ENCODE measurements at places on chromosomes 4 and X. TPM values are rescaled to one million over a fixed set of nuclear protein-coding genes. Genes with fewer than 3 reads are reported as not detected.

DNA sequence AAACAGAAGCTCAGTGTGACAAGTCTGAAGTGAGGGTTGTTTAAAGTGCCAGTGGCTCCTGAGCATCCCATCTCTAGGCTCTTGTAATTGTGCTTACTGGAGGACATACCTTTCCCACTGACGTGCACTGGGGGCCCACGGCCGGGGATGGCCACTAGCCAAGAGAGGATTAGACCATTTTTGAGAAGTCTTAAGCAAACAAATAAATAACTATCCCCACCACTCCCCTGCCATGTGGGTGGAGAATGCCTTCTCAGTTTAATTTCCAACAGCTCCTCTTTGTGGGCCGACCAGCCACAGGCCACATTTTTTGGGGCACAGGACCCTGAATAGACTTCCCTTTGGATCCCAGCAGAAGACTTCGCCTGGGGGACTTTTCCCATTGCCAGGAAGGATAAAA, 125.0 kb upstream of the MSX1 start:
- DNase-seq = no peak

- no peak for DNase-seq
Measured at GRCh38 chr4:114684462-114684861, 85.9 kb downstream of the UGT8 start.

The PPEF2 gene
- total RNA-seq = not detected

- DNase-seq = no peak
Measured at GRCh38 chr4:6869944-6870343, 39.7 kb upstream of the TBC1D14 start.

DNA sequence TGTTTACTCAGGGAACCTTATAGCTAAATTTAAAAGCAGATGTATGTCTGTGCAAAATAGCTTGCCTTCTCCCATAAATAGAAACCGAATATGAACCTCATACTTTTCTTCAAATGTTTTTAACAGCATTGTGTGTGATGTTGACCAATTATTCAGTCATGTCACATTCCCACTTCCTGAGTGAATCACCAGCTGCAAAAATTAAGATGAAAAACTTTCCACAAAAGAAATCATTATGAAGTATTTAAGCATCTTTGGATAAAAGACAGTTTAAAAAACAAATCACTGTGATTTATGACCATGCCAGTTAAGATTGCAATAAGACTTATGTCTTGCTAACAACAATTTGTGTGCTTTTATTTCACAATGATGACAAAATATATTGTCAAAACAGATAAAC, 220.1 kb downstream of the PDGFC start:
- DNase-seq = no peak

DNA sequence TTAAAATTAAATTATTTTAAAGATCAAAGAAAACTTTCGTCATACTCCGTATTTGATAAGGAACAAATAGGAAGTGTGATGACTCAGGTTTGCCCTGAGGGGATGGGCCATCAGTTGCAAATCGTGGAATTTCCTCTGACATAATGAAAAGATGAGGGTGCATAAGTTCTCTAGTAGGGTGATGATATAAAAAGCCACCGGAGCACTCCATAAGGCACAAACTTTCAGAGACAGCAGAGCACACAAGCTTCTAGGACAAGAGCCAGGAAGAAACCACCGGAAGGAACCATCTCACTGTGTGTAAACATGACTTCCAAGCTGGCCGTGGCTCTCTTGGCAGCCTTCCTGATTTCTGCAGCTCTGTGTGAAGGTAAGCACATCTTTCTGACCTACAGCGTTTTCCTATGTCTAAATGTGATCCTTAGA, at the start of gene CXCL8:
Gene CXCL8, plus strand, starts transcription at position 217 of the 426 bp plus-strand sequence. Its CDS starts 90 bp downstream, at position 307.
- DNase-seq = no peak

- DNase-seq = no peak
Measured at GRCh38 chrX:120304256-120304655, 7.0 kb downstream of the TMEM255A start.

The DMRTC1 gene
- 0.38 TPM for total RNA-seq

GRCh38 chrX:123140904-123141303, 43.2 kb upstream of the GRIA3 start:
- DNase-seq = no peak

DNA sequence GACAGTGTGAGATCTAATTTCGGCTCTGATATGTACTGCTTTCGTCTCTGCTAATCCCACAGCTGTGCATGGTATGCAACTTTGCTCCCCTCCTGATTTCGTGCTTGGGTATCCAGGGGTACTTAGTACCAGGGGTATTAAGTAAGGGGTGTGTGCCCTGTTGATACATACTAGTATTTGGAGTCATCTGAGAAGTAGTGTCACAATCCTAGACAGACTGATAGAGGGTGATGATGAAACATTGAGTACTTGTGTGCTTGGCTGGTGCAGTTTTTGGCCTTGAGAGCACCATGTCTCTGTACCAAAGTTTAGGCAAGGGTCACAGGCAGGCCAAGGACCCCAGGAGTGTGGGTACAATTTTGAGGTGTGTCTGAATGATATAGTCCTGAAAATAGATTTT, 10.9 kb downstream of the GPAT3 start:
- DNase-seq = no peak

- no peak for DNase-seq
Measured at GRCh38 chrX:132532097-132532496, 43.3 kb upstream of the MBNL3 start.

The ZC4H2 gene
- 18.1 TPM for total RNA-seq

DNA sequence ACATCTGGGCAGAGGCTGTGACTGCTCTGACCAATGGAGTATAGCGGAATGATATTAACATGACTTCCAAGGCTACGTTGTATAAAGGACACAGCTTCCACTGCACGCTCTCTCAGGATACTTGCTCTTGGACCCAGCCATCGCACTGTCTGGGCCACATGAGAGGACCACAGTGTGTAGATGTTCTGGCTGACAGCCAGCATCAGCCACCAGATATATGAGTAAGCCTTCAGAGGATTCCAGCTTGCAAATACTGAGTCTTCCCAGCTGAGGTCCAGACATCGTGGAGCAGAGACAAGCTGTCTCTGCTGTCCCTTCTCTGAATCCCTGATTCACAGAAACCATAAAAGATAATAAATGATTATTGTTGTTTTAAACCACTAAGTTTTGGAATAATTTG, 146.8 kb upstream of the USP9X start:
- no peak for DNase-seq

The KIT gene
- 49.1 TPM for total RNA-seq

GRCh38 chrX:131577413-131577812, 33.5 kb downstream of the OR13H1 start:
- DNase-seq = no peak

- DNase-seq = no peak
Measured at GRCh38 chr4:109754093-109754857, 24.4 kb upstream of the PLA2G12A start.

The RPA4 gene
- 1.9 TPM for total RNA-seq

GRCh38 chr4:142818031-142818430, 28.1 kb downstream of the INPP4B start:
- no peak for DNase-seq

The TXLNG gene
- 6.6 TPM for total RNA-seq

The DTHD1 gene
- total RNA-seq = not detected

- DNase-seq = no peak
Measured at GRCh38 chrX:108417257-108417656, 21.0 kb downstream of the COL4A6 start.

The PACRGL gene
- 9.2 TPM for total RNA-seq

GRCh38 chr4:188554413-188554812, 415.2 kb downstream of the TRIML1 start:
- no peak for DNase-seq

GRCh38 chrX:135194684-135195083, 23.5 kb upstream of the CT55 start:
- DNase-seq = no peak

DNA sequence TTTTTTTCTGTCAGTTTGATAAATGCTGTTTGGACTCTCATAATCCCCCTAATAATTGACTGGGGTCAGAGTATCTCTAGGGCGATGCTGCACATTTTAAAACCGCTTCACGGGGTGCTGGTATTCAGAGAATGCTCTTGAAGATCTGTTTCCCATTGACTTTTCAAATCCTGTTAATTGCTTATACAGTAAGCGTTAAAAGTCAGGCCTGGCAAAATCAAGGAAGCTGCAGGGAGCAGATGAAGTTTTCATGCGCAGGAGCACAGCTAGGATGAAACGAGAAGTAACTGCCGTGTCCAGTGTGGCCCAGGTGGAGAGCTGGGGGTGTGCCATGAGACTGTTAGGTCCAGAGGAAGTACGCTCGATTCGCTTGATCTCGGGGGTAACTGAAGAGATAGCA, 312.9 kb downstream of the TRIML1 start:
- no peak for DNase-seq

DNA sequence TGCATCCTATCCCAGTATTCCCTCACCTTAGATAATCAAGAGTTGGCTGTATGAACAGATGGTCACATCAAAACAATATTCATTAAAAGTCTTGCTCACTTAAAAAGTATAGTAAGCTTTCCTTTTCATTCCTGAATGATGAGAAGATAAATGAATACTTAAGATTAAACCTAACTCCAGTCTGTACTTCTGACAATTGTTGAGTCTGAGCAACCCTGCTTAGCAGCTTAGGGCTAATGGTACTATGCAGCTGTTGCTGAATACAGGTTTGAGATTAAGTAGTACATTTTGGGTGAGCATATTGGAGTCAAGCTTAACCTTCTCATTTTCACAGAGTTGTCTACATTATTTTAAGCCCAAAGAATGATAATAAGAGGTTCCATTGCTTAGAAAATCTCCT, 121.7 kb upstream of the ETNPPL start:
- DNase-seq = no peak

The RASL11B gene
- 0.64 TPM for total RNA-seq

The TCP11X2 gene
- 2.0 TPM for total RNA-seq

- DNase-seq = no peak
Measured at GRCh38 chr4:47071901-47072341, 40.6 kb downstream of the GABRB1 start.

- DNase-seq = no peak
Measured at GRCh38 chr4:105624530-105624929, 72.1 kb downstream of the ARHGEF38 start.

GRCh38 chrX:109863811-109864210, 130.8 kb upstream of the ACSL4 start:
- DNase-seq = no peak

The NMU gene
- 6.3 TPM for total RNA-seq

DNA sequence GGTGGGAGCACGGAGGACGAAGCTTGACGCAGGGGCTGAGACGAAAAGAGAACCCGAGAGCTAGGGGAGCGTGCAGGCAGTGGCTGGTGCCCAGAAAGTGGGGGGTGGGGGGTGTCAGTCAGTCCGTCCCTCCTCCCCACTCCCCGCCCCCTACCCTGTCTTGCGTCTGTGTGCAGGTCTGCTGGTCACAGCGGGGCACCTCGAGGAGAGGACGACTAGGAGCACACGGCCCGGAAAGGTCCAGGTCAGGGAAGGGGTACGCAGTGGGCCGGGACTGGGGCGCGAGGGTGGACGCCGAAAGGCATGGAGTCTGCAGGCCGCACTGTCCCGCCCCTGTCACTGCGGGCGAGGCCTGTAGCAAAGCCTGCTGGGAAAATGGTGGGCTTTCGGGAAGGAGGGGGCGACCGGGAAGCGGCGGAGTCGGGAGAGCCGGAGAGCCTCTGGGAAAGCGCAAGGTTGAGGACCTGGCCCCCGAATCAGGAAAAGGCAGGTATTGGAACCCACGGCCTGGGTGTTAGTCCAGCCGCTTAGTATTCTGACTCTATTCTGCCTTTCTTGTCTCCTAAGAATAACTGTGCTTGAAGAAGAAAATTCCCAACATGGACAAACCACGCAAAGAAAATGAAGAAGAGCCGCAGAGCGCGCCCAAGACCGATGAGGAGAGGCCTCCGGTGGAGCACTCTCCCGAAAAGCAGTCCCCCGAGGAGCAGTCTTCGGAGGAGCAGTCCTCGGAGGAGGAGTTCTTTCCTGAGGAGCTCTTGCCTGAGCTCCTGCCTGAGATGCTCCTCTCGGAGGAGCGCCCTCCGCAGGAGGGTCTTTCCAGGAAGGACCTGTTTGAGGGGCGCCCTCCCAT, 769 bp downstream of the TCEAL1 start:
- peak; percentile 57 for DNase-seq

DNA sequence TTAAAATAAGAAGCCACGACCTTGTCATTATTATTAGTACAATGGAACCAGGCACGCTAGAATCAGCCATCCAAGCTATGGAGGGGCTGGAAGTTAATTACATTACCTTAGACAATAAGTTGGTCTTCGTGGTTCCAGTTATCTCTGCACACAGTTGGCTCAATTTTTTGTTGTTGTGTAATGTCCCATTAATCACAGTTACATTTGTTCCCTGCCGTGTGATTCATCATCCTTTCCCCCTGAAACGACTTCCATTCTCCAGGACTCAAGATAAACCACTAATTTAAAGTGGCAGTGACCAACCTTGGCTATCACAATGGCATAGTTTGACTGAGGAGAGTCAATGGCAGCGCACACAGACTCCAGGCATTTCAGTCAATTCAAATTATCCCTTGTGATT, 905.0 kb downstream of the RAB28 start:
- DNase-seq = no peak

DNA sequence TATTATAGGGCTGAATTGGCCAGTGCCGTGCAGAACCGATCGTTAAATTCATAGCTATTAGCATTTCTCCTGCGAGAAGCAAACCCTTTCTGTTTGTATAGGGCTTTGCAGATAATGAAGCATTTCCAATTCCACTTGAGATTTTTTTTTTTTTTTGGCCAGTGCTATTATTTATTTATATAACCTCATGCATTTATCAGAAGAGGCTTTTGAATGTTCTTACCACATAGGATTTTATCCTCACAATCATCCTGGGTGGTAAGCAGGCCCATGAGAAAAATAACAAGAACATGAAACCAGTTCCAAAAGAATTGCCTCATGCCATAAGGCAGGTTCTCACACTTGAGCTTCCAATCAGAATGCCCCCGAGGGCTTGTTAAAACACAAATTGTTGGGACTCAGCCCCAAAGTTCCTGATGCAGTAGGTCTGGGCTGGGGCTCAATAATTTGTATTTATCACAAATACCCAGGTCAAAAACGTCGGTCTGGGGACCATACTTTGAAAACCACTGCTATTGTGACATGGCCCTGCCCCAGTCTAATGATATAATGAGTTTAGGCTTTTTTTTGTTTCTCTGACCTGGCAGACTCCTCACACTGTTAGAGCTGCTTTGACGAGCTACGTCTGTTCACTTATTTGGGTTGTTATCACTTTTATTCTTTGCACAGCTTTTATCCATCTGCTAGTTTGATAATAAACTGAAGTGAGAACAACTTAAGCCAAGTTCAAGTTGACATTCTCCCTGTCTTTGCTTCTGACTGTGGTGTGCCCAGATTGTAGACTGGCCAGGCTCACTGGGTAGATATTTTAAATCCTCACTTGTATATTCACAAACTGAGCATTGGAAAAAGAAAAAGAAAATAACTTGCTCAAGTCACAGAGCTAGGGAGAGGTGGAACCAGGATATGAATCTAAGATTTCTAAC, 20.1 kb downstream of the SUPT20HL1 start:
- no peak for DNase-seq

The PARM1 gene
- total RNA-seq = 0.18 TPM

The NAT8L gene
- total RNA-seq = 0.36 TPM

GRCh38 chr4:21134994-21135393, 434.7 kb downstream of the PACRGL start:
- peak; percentile 7 for DNase-seq

DNA sequence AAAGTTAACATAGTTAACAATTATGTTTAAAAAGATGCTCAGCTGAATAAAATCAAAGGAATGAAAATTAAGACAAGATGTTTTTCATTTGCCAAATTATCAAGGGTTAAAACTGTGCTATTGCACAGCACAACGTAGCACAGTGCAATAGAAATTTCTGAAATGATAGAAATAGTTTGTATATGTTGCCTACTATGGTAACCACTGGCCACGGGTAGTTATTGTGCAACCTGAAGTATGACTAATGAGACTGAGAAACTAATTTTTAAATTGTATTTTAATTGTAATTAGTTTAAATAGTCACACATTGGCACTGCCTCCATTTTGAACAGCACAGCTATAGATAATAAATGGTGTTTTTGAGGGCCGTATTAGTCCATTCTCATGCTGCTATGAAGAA, 343.1 kb upstream of the FAM241A start:
- DNase-seq = no peak
